ENCODE measurements at places on chromosomes 5 and 9. TPM values are rescaled to one million over a fixed set of nuclear protein-coding genes. Genes with fewer than 3 reads are reported as not detected.

The ARSI gene
- total RNA-seq = 0.38 TPM

The FUBP3 gene
- 36.8 TPM for total RNA-seq

- DNase-seq = no peak
Observed at GRCh38 chr5:98110791-98111190, 662.7 kb upstream of the RGMB start.

GRCh38 chr9:133735931-133736330 is 2.2 kb downstream of the SARDH start:
- DNase-seq = no peak

GRCh38 chr9:6781476-6781875 is 23.7 kb downstream of the KDM4C start:
- no peak for DNase-seq
